Stimulated activated CD4-positive, alpha-beta T cell treated with anti-CD3 and anti-CD28 coated beads, Interleukin-4, amount 100 ng/mL, for 4 hours (primary cell): ENCODE measurements at places on chromosomes 2 and 18.

DNA sequence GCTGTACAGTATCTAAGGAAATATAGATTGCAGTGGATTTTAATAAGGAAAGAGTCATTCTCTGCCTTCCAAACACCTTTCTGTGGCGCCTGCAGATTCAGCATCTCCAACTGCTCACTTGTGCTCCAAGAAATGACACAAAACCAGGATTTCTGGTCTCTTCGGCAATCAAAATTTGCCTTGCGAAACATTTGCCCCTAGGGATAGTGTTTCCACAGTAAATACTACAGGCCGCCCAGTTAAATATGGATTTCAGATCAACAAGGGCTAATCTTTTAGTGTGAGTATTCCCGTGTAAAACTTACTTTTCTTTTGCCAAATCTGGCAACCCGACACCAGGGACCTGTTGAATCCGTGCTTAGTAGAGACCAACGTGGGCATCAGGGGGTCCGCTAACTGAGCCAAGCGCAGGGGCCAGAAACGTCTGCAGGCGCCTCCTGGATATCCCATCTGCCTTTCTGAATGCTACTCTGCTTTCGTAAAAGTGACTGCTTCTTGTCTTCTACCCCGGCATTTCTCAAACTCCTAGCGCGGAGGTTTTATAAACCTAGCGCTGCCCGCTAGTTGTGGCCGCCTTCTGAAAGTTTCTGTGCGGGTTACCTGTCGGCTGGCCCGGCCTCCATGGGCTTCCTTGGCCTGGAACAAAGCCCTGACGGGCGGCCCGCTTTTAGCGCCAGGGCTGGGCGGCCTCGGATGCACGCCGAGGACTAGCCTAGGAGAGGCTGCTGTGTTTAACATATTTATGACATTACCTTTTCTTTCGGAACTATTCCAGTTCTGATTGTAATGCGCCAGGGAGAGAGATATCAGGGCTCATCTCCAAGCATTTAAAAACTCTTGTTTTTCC, 2.5 kb downstream of the CYP1B1 start:
- DNase-seq: no peak

- no peak for DNase-seq
Observed at GRCh38 chr2:105592288-105592687, 152.4 kb upstream of the NCK2 start.

DNA sequence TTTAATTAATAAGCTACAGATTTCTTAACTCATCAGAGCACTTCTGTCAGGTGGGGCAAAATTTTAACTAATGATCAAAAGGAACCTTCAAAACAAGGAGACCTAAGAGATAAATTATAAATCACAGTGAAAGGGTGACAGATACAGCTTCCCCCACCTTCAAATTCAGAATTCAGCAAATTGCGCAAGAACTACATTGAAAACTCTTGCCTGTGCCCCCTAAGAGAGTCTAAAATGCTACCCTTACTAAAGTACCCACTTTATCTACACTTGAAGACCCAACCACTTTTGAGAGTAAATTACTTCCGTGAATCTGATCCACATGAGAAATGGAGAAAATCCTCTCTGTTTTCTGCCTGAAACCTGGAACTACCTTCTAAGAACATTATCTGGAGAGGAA, 324.9 kb downstream of the PAX3 start:
- DNase-seq: no peak

DNA sequence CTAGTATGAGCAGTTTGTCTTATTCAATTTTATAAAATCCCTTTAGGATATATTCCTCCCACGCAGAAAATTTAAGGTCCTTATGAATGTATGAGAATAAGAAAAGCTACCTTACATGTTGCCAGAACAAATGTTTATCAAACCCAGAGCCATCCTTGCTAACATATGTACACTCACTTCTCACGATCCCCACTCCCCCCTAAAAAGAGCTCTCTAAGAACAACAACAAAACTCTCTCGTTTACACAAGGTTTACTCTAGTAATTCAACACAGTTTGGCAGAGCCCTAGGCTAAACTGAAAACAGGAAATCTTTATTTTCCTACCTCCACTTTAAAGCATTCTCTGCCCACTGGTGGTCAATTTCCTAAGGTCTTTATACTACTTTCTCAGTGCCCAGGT, 504.9 kb downstream of the ZEB2 start:
- DNase-seq: no peak

GRCh38 chr2:229646186-229646723, 68.1 kb downstream of the DNER start:
- no peak for DNase-seq
